ENCODE measurements at places on chromosomes 16 and 17.

- DNase-seq: no peak
Observed at GRCh38 chr16:8572063-8572918, 18.0 kb downstream of the TMEM114 start.

- no peak for DNase-seq
Observed at GRCh38 chr16:66904846-66905632, 13.6 kb downstream of the CDH16 start.

- DNase-seq: no peak
Observed at GRCh38 chr17:57781386-57782061, 36.4 kb upstream of the CCDC182 start.

- no peak for DNase-seq
Observed at GRCh38 chr17:78232859-78233173, 1.4 kb downstream of the TMEM235 start.

DNA sequence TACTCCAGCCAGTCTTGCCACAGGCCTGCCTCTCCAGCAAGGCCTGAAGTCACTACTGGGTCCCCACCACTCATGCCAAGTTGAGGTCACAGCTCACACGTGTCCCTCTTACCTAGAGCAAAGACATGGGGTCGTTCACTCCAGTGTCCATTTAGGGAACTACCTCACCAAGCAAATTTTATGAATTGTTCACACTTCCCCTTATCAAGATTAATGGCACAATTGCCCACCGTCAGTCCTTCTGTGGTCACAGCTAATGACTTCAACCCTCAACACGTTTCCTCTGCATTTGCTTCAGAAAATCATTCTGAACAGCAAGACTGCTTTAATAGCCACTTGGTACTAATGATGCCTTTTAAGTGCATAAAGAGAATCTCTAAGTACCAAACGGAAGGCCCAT, 14.6 kb downstream of the IRX6 start:
- no peak for DNase-seq

DNA sequence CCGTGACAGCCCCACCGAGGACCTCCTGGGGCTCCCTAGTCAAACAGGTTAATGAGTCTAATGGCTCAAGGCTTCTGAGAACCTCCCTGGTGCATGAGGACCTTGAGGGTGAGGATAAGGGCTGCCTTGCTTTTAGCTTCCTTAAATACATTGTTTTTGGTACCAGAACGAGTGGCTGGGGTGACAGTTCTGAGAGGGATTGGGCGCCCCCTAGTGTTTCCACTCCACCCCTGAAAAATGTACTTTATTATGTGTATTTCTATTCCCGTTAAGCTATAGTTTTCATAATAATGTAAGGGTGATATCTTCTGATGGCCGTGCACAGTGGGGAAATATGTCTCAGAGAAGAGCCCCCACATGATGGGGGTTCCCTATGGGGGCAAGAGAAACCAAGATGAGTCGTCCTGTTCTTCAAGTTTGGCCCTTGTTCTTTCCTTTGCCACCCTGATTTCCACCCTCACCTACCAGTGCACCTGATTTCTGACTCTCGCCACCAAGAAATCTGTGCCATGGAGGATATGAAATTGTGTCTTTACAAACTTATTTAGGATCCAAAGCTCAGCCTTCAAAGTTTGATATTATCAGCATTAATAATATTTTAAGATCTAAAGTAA, 14.5 kb upstream of the VWA3A start:
- peak; percentile 77 for DNase-seq

- peak; percentile 84 for DNase-seq
Observed at GRCh38 chr17:80125656-80126448, 21.1 kb downstream of the EIF4A3 start.

- no peak for DNase-seq
Observed at GRCh38 chr17:17567631-17568030, 23.9 kb downstream of the PEMT start.

DNA sequence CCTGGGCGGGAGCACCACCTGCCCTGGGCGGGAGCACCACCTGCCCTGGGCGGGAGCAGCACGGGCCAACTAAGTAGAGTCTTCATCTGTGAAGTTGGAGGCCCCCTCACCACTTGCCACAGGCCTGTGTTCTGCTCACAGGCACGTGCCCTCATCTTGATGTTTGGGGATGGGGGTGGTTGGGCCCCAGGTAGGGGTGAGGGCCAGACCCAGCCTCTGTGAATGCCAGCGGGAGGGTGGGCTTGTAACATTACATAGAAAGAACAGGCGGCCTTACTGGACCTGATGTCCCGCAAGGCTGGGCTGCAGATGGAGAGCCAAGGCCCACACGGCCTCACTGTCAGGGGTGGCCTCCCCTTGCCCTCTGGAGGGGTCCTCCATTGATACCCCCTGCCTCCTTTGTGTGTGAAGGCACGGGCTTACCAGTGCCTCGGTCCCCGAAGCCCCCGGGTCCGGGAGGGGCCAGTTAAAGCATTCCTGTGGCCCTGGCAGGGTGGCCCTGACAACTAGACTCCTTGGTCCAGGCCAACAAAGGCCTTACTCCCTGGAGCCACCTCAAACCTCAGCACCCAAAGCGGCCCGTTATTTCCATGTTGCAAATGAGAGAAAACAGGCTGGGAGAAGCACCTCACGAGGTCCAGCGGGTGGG, 1.1 kb upstream of the SLC16A3 start:
- DNase-seq: no peak

DNA sequence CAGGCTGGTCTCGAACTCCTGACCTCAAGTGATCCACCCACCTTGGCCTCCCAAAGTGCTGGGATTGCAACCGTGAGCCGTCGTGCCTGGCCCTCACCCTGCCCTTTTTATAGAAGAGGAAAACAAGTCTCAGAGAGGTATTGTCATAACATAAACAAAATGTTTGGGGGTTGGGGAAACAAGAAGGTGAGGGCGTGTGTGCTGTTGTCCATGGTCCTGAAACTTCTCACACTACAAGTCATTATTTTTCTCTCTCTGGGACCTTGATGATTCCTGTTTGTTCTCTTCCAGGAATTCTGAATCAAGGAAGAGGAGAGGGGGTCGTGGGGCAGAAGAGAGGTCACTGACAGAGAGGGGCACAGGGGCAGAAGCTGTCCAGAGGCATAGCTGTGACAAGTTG, 160.2 kb upstream of the LHX1 start:
- no peak for DNase-seq

- DNase-seq: no peak
Observed at GRCh38 chr17:81050645-81051625, 16.0 kb downstream of the BAIAP2 start.

DNA sequence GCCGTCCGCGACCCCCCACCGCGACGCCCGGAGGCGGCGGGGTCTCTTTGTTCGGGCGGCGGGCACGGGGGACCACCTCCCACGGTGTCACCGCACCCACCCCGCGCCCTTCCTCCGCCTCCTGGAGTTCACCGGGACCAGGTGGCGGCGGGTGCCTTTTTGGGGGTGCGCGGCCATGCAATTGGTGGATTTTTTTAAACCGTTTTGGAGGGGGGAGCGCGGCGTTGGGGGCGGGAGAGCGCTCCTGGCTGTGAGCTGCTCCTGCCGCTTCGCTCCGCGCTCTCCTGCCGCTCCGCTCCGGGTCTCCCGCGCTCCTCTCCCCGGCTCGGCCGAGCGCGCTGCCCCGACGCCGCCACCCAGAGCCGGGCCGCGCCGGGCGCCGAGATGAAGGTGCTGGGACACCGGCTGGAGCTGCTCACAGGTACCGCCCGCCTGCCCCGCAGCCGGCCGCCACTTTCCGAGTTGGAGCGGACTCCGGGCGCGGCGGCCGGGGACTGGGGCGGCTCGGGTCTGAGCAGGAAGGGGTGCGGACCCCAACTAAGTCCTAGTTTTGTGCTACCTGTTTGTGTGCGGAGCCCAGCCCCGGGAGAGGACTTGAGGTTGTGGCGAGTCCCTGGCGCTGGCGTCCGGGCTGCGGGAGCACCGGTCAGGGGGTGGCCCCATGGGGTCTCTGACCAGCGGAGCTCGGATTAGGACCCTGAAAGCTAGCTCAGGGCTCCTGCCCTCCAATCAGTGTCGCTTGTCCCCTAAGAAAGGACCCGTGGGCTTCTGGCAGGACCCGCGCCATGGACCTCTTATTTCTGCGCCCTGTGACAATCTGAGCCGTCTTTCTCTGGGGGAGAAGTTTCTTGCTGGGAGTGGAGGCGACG, 35.7 kb upstream of the NDRG4 start:
- peak; percentile 44 for DNase-seq

- DNase-seq: no peak
Observed at GRCh38 chr16:89452925-89453324, 37.4 kb downstream of the ANKRD11 start.

GRCh38 chr16:11377154-11377553, 31.9 kb downstream of the RMI2 start:
- DNase-seq: no peak

- no peak for DNase-seq
Observed at GRCh38 chr16:58367252-58367651, 25.0 kb upstream of the GINS3 start.

- no peak for DNase-seq
Observed at GRCh38 chr17:79033741-79034501, 10.0 kb downstream of the C1QTNF1 start.

DNA sequence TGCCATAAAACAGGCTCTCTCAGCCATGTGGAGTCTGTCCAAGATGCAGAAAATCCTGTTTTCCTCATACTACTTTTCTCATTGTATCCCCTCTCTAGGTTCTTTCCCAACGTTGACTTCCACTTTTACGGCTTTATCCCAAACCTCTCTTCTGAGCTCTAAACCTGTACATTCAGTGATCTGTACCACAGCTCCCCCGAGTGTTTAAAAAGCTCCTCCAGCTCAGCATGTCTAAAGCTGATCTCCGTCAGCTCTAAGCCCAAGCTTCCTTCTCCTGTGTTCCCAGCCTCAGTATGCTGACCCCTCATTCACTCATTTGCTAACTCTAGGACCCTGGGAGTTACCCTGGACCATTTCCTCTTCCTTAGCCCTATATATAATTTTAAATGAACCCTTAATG, 144.6 kb downstream of the DNAH9 start:
- no peak for DNase-seq

GRCh38 chr17:68981288-68981687, 26.1 kb upstream of the ABCA8 start:
- DNase-seq: peak; percentile 75

GRCh38 chr17:5236938-5237540, 2.4 kb upstream of the SCIMP start:
- no peak for DNase-seq

DNA sequence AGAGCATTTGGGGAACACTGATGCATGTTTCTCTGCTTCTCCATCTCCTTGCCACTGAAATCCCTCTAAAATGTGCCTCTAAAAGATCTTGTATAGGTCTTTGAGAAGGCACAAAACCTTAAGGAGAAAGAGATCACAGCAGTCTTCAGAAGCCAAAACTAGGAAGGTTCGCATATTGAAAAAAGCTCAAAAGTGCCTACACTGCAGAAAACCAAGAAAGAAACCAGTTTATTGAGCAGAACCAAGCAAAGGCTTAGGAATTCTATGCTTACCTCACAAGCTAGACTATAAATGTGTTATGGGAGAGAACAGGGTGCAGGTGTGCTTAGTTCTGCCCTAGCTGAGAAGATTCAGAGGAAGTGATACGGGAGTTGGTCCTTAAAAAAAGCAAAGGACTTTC, 16.6 kb downstream of the DGKE start:
- DNase-seq: no peak

- DNase-seq: no peak
Observed at GRCh38 chr17:77828749-77829539, 129.6 kb upstream of the TNRC6C start.

DNA sequence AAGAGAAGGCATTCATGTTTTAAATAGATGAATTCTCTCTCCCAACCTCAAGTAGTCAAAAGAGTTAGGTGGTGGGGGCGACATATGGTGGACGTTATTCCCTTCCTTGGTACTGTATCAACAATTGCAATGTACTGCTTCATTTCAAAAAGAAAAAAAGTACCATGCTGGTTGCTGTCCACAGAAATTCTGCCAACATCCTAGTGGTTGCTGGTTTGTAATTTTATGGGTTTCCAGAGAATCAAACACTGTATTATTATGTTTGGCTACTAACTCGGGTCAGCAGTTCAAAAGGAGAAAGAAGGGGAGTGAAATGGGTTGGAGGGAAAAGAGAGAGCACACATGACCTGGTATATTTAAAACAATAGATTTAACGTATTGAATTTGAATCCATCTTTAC, 61.1 kb upstream of the KCNJ16 start:
- no peak for DNase-seq

- no peak for DNase-seq
Observed at GRCh38 chr17:13140750-13141149, 122.9 kb upstream of the ELAC2 start.

DNA sequence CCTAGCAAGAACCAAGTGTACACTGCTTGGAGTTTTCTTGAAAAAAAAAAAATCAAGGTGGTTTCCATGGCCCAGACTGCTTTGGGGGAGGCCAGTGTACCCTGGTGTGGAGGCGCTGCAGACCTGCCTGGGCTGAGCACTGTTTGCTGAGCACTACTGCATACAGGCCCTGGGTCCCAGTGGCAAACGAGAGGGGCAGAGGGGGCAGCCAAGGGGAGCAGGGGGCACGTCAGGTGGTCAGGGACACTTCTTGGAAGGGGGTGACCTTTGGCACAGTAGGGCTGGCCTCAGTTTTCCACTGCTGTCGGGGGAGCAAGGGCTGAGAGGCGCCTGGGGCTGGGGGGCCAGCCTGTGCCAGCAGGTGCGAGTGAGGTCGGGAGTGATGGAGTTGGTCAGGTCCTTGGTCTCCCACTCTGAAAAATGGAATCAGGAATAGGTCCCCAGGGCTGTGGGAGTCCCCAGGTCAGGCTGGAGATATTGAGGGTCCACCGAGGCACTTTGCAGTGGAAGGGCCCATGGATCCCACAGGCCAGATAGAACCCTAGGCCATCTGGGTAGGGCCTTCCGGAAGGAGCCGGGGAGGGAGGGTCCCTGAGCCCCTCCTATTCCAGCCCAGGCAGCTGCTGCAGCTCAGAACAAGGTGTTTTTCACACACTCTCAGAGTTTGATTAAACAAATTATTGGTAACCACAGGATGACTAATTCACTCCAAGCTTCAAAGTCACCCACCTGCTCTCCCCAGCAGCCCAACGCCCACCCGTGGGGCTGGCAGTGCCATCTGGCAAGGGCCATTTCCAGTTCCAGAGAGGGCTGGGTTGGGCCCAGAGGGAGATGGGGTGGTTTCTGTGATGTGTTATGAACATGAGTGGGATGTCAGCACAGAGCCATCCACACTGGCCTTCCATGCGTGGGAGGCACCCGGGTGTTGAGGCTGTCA, 3.5 kb downstream of the ZFPM1 start:
- no peak for DNase-seq

- DNase-seq: no peak
Observed at GRCh38 chr16:30569281-30569680, 2.2 kb downstream of the ZNF688 start.

All from AG20443 (cell line).